ENCODE measurements at places on chromosomes 5 and 9.

GRCh38 chr5:132826424-132827082 lies 3.9 kb downstream of the SHROOM1 start:
- DNase-seq, result no peak

DNA sequence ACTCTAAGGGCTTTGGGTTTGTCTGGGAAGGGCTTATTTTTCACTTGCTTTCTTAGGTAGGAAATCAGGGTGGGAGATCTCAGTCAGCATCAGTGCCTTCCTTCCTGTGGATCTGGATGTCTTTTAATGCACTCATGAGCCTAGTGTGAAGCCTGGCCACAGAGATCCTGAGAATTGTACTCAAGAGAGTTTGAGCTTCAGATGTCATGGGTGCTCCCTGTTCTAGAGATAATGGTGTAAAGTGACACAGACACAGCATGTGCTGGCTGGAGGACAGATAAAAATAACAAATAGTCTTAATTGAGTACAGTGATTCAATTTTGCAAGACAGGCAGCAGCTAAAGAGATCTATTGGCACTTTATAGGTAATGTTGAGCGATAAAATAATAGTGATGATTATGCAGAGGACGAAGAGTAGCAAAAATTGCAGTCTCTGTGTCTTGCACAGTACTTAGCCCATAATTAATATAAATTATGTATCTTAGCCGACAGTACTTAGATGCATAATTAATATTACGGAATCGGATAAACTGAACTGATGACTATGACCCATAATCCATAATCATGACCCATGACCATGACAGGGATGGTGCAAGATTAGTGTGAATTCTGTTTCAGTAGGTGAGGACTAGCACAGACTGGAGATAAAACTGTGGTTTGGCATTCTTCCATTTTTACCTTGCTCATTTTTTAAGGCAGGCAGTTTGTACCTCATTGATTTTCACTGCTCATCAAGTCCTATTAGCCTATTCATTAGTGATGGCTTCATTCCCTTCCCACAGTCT lies 408.7 kb upstream of the PIK3R1 start:
- no peak for DNase-seq

DNA sequence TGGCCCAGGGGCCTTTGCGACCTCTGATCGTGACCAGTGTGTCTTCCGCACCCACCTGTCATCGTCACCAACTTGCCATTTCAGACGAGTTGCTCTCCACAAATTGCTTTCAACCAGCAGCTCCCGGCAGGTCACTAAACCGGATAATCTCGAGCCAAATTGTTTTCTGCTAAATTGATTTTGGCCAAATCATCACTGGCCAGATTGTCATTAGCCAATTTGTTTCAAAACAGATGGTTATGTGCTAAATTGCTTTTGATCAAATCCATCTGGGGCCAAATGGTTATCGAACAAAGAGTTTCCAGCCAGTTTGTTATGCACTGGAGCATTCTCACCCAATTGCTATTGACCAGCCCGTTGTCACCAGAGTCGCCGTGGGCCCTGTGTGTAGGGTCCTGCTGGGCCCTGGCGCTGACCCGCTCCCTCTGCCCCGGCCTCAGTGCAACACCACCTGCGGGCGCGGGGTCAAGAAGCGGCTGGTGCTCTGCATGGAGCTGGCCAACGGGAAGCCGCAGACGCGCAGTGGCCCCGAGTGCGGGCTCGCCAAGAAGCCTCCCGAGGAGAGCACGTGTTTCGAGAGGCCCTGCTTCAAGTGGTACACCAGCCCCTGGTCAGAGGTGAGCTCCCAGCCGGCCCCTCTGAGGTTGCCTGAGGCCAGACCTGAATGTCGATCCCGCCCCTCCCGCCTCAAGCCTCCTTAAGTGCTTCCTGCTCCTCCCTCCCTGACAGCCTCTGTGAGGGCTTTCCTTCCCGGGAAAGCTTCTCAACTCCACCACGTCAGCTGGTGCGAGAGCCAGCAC lies 35.6 kb downstream of the ADAMTSL2 start:
- no peak for DNase-seq

DNA sequence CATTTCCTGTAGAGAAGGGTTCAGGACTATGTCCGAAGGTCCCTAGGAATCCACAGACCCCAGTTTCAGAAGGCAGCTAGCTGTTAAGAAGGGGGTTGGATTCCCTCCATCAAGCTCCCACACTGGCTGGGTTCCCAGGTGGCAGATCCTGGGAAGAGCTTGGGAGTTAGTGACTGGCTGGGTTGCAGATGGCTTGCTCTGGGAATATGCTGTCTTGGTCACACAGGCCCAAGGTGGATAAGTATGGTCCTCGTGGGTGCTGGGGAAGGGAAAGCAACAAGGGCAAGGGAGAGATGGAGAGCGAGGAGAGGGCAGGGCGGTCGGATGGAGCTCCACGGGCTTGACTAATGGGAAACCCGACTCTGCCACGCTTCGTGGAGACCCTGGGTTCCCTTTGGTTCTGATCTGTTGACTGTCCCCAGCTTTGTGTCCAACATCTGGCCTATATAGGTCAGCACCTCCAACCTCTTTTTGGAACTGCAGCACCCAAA lies 17.4 kb downstream of the SH3PXD2B start:
- no peak for DNase-seq

DNA sequence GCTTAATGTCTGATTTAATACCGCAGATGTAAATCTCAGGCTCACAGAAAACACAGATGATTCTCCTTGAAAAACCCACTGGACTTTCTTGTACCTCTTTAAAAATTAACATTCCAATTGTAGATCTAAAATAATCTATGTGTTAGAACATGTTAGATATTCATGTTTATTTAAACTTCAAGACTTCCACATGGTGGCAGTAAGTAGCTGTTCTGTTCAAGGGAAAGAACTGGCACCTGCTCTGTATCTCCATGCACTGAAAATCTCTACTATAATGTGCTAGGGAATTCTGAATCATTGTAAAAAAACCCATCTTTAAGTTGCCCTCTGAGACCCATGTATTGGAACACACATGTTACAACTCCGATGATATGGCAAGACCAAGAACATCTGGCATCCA lies 366.9 kb downstream of the DMRTA1 start:
- DNase-seq, result no peak

DNA sequence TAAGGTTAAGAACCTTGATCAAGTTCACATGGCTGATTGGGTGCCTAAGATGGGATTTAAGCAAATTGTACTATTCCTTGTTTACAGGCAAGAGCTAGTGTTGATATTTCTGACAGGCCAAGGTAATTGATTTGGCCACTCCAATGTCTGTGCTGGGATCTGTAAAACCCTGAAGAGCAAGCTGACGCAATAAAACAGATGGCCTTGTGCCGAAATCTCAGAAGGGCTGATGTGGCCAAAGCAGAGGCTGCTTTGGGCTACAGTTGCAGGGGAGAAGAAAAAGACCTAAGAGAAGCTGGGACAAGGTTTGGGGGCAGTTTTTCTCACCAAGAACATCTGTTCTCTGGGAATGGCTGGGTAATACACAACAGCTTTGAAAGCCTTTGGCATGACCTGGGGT lies 463.2 kb upstream of the ZNF608 start:
- DNase-seq, result no peak

DNA sequence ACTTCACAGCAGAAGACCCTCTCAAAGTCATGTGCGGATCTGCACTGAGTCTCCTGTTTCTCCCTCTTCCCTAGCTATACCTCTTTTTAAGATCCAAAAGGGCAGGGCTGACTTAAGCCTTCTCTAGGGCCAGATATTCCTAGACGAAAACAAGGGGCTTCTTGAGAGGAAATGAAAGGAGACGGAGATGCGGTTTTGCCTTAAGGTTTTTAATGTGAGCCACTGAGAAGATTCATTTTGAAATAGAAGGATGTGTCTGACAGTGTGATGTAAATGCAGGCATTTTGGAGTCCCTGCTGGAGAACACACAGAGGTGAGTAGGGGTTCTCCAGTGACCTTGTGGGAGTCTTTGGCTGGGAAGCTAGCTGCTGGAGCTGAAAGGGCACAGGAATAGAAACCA lies 15.6 kb upstream of the IL12B start:
- DNase-seq, result no peak

DNA sequence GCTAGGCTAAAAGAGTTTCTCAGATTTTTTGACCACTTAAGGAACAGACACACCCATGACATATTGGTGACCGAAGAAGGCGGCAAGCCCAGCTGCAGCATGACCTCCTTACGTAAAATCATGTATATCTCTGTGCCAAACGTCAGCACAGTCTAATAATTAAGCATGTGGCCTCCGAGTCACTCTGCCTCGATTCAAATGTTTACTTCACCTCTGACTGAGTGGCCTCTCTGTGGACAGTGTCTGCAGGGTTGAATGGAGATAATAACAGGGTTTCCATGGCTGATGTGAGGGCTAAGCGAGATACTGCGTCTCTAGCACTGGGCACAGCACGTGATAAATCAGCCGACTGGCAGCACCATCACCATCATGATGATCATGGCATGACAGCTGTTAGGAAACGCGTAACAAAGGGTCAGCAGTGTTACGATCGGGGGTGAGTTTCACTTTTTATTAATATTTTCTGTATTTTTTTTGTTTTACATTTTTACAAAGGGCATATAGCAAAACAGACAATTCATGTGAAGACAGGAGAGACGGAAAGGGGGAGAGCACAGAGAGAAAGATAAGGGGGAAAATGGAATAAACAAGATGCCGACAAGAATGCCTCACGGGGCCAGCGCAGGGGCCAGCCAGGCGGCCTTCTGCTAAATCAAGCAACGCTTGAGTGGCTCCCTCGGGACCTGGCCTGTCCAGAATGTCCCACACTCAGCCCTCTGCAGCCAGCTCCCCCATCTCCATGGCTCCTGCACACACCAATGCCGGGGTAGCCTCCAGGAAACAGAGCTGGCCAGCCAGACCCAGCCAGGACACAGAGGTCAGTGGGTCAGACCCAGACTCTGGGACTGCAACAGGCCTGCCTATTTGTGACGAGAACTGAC lies 60.3 kb downstream of the ADAMTS2 start:
- peak; percentile 33 for DNase-seq

DNA sequence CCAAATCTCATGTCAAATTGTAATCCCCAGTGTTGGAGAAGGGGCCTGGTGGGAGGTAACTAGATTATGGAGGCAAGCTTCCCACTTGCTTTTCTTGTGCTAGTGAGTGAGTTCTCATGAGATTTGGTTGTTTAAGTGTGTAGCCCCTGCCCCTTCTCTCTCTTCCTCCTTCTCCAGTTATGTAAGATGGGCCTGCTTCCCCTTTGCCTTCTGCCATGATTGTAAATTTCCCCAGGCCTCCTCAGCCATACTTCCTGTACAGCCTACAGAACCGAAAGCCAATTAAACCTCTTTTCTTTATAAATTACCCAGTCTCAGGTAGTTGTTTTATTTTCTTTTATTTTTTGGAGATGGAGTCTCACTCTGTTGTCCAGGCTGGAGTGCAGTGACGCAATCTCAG lies 18.2 kb upstream of the TXNDC8 start:
- no peak for DNase-seq

DNA sequence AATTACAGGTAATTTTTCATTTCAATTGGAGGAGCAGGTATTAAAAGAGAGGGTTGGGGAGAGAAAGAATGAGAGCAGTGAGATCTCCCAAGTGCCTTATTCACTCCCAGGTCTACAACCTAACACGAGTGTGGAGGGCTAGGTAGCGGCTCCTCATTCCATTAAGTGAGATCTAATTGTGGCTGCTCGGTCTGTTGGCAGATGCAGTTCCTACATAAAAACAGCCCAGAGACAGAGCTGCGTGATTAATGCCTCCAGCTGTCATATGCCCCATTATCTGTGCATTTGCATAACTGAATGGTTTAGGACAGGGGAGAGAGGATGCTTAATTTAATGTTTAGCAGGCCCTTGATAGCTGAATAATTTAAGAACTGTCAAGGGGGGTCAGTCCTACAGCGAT lies 100.5 kb downstream of the PSAT1 start:
- DNase-seq, result no peak

GRCh38 chr9:138013836-138014562 lies 136.4 kb downstream of the CACNA1B start:
- DNase-seq, result peak; percentile 42

GRCh38 chr5:175668006-175668405 lies 10.1 kb downstream of the HRH2 start:
- no peak for DNase-seq

- no peak for DNase-seq
Observed at GRCh38 chr5:152819891-152820290, 414.8 kb upstream of the NMUR2 start.

GRCh38 chr9:89426384-89426961 lies 71.4 kb downstream of the SEMA4D start:
- DNase-seq, result peak; percentile 72

GRCh38 chr5:136666970-136667620 lies 301.8 kb upstream of the TRPC7 start:
- no peak for DNase-seq

- no peak for DNase-seq
Observed at GRCh38 chr5:118919016-118919415, 69.3 kb downstream of the DTWD2 start.

DNA sequence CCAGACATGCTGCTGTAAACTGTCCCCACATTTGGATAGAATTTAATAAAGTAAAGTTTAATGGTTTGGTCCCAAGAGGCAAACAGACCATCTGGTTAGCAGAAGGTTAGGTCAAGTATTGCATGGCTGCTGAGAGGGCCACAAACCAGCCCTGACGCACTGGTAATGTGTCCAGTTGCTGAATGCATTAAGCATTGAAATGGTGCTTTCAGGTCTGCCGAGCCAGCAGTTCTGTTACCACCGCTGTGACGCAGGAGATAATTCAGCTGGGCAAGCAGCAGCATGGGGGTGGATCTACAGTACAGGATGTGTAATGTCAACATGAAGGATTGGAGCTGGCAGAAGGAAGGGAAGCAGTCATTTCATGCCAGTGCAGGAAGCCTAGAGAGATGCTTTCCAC lies 16.0 kb downstream of the ZNF462 start:
- no peak for DNase-seq

DNA sequence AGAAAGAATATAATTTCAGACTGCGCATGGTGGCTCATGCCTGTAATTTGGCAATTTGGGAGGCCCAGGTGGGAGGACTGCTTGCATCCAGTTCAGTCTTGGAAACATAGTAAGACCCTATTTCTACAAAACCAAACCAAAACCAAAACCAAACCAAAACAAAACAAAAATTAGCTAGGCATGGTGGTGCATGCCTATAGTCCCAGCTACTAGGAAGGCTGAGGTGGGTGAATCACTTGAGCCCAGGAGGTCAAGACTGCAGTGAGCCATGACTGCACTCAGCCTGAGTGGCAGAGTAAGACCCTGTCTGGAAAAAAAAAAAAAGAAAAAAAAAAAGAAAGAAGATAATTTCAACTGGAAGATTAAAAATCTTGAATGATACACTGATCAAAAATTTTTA lies 137.0 kb upstream of the ACOT12 start:
- DNase-seq, result no peak

Data from activated effector memory CD4-positive, alpha-beta T cell treated with anti-CD3 and anti-CD28 coated beads, Interleukin-2, amount 50 U/mL, for 16 hours (primary cell).